ENCODE measurements at places on chromosomes 2 and 18.

- DNase-seq: peak; percentile 35
Observed at GRCh38 chr2:121648206-121649148, 785 bp downstream of the CLASP1 start.

DNA sequence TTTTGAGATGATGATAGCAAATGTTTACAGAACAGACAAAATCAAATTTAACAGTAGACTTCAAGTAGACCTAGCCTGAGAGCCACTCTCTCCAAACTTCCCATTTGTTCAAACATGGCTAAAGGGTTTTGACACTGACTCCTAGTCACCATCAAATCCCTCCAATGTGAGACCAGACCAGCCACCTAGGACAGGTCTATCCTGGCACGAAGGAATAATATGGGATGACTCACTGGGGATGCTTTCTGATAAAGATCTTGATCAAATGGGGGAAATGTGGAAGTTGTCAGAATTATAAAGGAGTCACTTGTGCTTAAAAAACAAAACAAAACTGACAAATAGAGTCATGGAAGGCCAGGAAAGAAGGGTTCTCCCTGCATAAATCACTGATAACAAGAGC is 95.7 kb downstream of the EDAR start:
- no peak for DNase-seq

- no peak for DNase-seq
Observed at GRCh38 chr2:136217996-136218395, 100.0 kb upstream of the CXCR4 start.

DNA sequence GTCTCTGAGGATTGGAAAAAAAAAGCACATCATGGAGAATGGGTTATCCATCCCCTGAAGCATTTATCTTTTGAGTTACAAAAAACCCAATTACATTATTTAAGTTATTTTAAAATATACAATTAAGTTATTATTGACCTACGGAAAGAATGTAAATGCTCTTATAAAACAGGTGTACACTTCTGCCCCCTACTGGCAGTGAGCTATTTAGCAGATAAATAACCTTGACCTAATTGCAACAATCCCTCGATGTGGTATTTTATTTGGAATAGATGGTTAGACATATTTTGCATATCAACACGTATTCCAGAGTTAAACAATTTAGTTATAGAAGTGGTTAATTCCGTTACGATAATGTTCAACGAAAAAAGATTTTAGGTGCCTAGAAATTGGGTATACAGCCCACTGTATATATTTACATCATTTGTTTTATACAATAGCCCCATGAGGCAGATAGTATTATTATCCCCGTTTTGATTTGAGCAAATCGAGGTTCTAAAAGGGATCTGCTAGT is 9.1 kb upstream of the DAW1 start:
- no peak for DNase-seq

GRCh38 chr18:54173980-54174630 is 50.4 kb downstream of the MBD2 start:
- DNase-seq: no peak

DNA sequence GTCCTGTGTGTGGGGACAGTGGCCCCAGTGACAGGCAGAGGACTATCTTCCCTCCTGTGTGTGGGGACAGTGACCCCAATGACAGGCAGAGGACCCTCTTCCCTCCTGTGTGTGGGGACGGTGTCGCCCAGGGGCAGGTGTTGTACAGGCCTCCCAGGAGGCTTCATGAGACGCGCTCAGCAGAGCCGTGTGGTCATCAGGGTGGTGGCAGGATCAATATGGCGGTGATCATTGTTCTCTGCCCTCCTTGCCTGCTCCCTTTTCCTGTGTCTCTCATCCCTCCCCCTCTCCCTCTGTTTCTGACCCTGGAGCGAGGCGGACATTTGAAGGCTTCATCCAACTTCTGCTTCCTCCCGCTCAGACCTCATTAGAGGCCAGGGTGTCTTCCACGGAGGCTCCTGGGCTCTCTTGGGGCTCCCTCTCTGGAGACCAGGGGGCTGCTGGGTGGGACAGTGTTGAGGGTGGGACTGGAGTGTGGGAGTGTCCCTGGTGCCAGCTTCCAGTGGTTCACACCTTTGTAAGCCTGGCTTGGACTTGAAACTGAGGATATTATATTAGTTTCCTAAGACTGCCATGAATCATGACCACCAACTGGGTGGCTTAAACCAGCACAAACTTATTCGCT is 59.5 kb downstream of the ACKR3 start:
- DNase-seq: no peak

- no peak for DNase-seq
Observed at GRCh38 chr18:79583426-79583825, 96.2 kb upstream of the CTDP1 start.

DNA sequence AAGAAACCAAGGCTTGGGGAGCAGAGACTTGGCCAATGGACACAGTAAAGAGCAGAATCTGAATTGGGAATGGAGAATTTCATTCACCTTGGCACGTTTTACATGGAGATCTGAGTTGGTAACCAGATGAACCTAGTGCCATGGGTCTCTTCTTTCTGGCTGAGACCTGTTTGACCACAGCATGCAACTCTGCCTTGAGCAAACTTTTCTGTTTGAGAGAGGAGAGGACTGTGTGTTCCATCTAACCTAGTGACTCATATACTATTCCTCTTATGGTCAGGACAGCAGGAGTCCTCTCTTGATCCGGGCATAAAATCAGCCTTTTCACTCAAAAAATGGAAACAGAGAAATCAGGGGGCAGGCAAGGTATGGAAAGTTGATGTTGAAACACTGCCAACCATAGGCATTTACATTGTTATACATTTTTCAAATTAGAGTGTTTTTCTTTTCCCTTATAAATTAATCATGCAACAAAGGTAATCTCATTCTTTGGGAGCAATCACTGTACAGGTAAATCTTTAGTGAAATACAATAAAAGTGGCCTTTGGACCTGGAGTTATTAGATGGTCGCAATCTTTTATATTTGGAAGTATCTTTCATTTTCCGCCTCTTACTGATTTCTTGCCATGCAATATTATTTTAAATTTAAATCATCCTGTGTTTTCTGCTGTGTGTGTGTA is 86.7 kb downstream of the NRP2 start:
- no peak for DNase-seq

GRCh38 chr2:111982822-111983221 is 72.2 kb upstream of the TMEM87B start:
- no peak for DNase-seq
